Upper lobe of left lung (tissue), 6 donors: ENCODE measurements at places on chromosomes 4 and X. TPM values are rescaled to one million over a fixed set of nuclear protein-coding genes. Genes with fewer than 3 reads are reported as not detected.

GRK4 gene
- 4.3 TPM for total RNA-seq

CT45A9 gene
- not detected for total RNA-seq

HTN1 gene
- total RNA-seq: not detected

ERCC6L gene
- total RNA-seq: not detected

CORIN gene
- total RNA-seq: 2.1 TPM

ADH7 gene
- total RNA-seq: 9.2 TPM

FGF16 gene
- not detected for total RNA-seq

CXCR3 gene
- total RNA-seq: not detected

FRMPD3 gene
- 0.34 TPM for total RNA-seq

POU3F4 gene
- total RNA-seq: not detected

CXorf65 gene
- total RNA-seq: not detected

MMAA gene
- total RNA-seq: 4.0 TPM

ATP2B3 gene
- 0.55 TPM for total RNA-seq
